ENCODE measurements at places on chromosomes 3 and 15.
A peak's percentile ranks its signal among the peaks of the same experiment; 100 is the strongest.

GRCh38 chr15:73972984-73973682 is 19.0 kb downstream of the STOML1 start:
- H3K4me3 ChIP-seq, result no peak overlapping the region
- H3K4me1 ChIP-seq, result peaks cover 24% of the 10 kb centered on the region
- H3K27me3 ChIP-seq, result peaks cover 17% of the 10 kb centered on the region
- peak; percentile 80 for DNase-seq
- H3K36me3 ChIP-seq, result peaks cover 3% of the 10 kb centered on the region
- H3K27ac ChIP-seq, result no peak overlapping the region

DNA sequence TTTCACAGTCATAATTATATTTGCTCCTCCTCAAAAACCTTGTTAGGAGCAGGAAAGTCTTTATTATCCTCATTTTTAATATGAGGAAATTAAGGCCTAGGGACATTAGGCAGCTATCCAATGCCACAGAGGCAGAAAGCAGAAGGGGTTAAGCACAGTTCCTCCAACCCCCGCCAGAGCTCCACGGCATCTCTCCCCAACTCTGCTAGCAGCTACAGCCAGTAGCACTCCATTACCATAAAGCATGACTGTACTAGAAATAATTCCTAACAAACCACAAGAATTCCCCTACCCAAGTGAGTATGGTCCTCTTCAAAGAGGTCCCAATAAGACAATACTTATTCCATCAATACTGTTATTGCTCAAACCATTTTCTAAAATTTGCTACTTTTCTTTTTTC is 9.8 kb downstream of the HEG1 start:
- no peak for DNase-seq
- H3K27ac ChIP-seq, result no peak overlapping the region
- peaks cover 18% of the 10 kb centered on the region for H3K36me3 ChIP-seq
- H3K4me1 ChIP-seq, result peaks cover 18% of the 10 kb centered on the region

- H3K4me1 ChIP-seq, result peaks cover 5% of the 10 kb centered on the region
- no peaks in the 10 kb centered on the region for H3K27me3 ChIP-seq
- peaks cover 22% of the 10 kb centered on the region for H3K36me3 ChIP-seq
- no peak for DNase-seq
- H3K27ac ChIP-seq, result no peak overlapping the region
These were observed 42.9 kb downstream of the ATP13A3 start for GRCh38 chr3:194443901-194444300.

DNA sequence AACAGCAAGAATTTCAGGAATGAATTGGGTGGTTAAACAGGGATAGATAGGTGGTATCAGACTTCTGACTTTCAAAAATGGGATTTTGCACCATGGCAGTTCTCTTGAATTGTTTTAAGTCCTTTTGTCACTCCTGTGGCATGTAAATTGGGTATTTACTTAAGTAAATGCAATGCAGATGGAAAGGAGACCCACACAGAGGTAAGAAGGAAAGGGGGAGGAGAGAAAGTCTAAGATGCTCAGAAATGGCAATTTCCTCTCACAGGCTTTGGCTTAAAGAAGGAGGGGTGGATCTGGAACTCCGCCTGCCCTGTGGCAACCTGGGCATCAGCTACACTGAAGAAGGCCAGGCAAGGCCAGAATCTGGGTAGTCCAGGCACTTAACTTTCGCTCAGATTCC is 197.1 kb upstream of the UBE2E1 start:
- H3K4me1 ChIP-seq, result no peaks in the 10 kb centered on the region
- peaks cover 4% of the 10 kb centered on the region for H3K27me3 ChIP-seq
- H3K4me3 ChIP-seq, result no peak overlapping the region
- DNase-seq, result no peak
- no peaks in the 10 kb centered on the region for H3K36me3 ChIP-seq

DNA sequence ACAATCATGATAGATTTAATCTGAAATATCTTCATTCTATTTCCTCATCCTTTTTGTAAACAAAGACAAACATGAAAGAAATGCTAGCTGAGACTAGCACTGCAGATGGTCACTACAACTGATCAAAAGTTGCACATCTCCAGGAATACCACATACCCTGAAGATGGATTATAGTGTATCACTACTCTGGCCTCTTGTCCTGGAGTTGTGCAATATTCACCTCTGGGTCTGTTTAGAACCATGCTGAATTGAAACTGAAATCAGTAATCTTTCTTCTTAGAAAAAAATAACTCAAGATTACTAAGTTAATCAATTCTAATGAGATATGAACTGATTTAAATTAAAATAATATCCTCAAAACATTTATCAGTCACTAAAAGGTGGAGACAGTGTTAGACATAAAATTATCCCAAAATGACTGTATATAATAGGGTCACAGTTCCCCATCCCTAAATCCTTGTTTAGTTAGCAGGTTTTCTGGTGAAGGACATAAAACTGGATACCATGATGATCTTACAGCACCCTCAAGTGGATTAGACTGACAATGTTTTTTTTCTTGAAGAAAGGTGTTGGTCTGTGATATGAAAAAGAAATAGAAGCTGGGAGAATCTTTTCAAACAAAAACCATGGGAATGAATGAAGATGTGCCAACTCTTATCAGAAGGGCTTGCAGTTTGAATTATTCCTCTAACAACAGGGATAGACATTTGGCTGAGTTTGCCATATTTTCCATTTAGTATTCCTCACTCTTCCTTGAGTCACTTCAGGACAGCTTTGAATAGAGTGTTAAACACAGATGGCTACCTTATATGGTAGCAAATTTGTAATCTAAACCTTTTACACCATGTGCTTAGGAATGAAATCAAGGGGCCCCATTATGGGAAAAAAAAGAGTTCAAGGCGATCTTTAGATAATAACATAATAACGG is 7.1 kb upstream of the TTC14 start:
- no peaks in the 10 kb centered on the region for H3K4me1 ChIP-seq
- no peak overlapping the region for H3K4me3 ChIP-seq
- no peak overlapping the region for H3K27ac ChIP-seq
- H3K36me3 ChIP-seq, result no peaks in the 10 kb centered on the region

- peaks cover 4% of the 10 kb centered on the region for H3K36me3 ChIP-seq
- H3K27ac ChIP-seq, result peak overlapping the region; percentile 79
- no peaks in the 10 kb centered on the region for H3K27me3 ChIP-seq
- H3K4me3 ChIP-seq, result peak overlapping the region; percentile 44
- no peak for DNase-seq
These were observed 22.3 kb upstream of the CBLB start for GRCh38 chr3:105891101-105891500.

DNA sequence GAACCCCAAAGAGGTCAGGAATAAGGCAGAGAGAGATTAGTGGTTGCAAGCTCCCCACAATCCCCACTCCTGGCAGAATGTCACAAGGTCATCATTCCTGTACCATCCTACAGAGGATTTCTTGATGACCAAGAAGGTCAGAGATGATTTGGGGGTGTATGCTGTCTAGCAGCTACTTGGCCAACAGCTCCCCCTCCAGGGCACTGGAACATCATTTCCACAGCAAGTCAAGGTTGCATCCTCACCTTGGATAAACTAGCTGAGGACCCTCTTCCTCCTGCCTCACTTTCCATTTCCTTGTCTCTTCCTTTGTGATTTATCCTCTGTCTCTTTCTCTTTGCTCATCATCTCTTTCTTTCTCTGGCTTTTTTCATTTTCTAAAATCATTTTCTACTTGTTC is 106.3 kb downstream of the PROS1 start:
- no peaks in the 10 kb centered on the region for H3K27me3 ChIP-seq
- H3K4me3 ChIP-seq, result no peak overlapping the region
- H3K27ac ChIP-seq, result no peak overlapping the region

DNA sequence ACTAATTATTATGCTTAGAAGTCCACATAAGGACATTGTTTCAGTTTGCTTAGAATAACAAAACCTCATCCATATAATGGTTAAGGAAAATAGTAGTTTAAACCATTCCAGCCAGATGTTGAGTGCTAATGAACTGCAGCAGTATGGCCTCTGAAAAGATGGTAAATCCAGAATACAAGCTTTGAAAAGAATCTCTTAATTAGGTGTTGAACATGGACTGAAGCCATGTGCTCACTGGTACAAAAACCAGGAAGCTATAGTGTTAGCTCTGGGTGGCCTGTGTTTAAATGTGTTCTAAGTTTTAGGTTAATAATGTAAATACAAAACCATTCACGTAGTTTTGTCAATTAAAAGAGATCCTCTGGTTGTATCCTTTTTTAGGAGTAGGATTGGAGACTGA is 78.2 kb downstream of the GALK2 start:
- DNase-seq, result no peak
- peaks cover 75% of the 10 kb centered on the region for H3K36me3 ChIP-seq
- no peak overlapping the region for H3K4me3 ChIP-seq
- H3K27me3 ChIP-seq, result no peaks in the 10 kb centered on the region
- no peak overlapping the region for H3K27ac ChIP-seq

GRCh38 chr3:160038862-160039562 is 50.4 kb downstream of the IL12A start:
- DNase-seq, result peak; percentile 35
- peaks cover 3% of the 10 kb centered on the region for H3K36me3 ChIP-seq
- no peak overlapping the region for H3K27ac ChIP-seq

- H3K36me3 ChIP-seq, result no peaks in the 10 kb centered on the region
- no peak overlapping the region for H3K4me3 ChIP-seq
- H3K27ac ChIP-seq, result no peak overlapping the region
- H3K27me3 ChIP-seq, result peaks cover 75% of the 10 kb centered on the region
These were observed 3.6 kb upstream of the GNB4 start for GRCh38 chr3:179454887-179455286.

DNA sequence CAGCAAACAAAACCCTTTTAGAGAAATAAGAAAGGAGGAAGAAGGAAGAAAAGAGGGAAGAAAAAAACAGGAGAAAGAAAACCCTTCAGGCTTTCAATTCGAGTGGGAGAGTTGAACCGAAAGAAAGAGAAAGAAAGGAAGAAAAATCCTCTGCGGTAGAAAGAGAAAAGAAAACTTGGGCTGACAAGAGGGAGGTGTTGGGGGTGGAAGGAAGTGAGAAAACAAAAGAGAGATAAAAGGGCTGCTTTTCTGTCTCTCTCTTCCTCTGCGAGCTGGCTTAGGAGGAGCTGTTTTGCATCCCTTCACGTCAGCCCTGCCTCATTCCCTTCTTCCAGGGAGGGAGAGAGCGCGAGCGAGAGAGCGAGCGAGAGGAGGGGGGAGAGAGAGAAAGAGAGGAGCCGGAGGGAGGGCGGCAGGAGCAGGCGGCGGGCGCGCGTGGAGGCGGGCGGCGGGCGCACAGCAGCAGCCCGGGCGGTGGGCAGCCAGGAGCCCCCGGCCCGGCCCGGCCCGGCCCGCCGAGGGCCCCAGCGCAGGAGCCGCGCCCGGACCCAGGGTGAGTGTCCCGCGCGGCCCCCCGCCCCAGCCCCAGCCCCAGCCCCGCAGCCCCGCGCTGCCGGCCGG is at the start of gene ZNF710:
ZNF710 (plus strand) TSS at position 263 of the 621 bp plus-strand sequence. CDS start 65,814 bp downstream, outside the sequence.
- peak within 1 kb of the TSS; percentile 97 for H3K4me3 ChIP-seq
- peaks cover 50% of the 10 kb centered on the region for H3K4me1 ChIP-seq
- peak; percentile 24 for DNase-seq
- peak within 1 kb of the TSS; percentile 98 for H3K27ac ChIP-seq
- H3K36me3 ChIP-seq, result peaks cover 14% of the 10 kb centered on the region
- H3K27me3 ChIP-seq, result no peaks in the 10 kb centered on the region

- H3K27ac ChIP-seq, result peak overlapping the region; percentile 94
- H3K4me3 ChIP-seq, result peak overlapping the region; percentile 67
These were observed 36.5 kb upstream of the RAB11A start for GRCh38 chr15:65832549-65833364.

DNA sequence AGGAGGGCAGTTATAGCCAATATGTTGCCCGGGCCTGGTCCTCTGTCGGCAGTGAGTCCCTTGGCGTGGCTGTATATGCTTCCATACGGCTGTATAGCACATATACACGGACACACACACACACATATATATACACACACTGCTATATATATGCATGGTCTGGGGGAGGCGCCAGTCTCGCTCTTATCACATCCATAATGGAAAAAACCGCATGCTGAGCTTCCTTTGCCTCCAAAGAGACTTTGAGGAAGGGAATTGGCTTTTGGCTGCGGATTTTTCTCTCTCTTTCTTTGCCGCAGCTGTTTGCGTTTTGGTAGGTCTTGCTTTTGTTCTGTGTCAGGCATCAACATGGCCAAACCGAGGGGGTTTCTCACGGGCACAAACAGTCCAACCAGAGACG is 11.3 kb upstream of the TMEM115 start:
- H3K27me3 ChIP-seq, result no peaks in the 10 kb centered on the region
- no peak overlapping the region for H3K4me3 ChIP-seq
- DNase-seq, result no peak
- no peak overlapping the region for H3K27ac ChIP-seq
- peaks cover 17% of the 10 kb centered on the region for H3K4me1 ChIP-seq

- H3K36me3 ChIP-seq, result peaks cover 15% of the 10 kb centered on the region
- no peak for DNase-seq
- no peaks in the 10 kb centered on the region for H3K27me3 ChIP-seq
- no peak overlapping the region for H3K27ac ChIP-seq
- H3K4me3 ChIP-seq, result no peak overlapping the region
These were observed 127.7 kb downstream of the IL1RAP start for GRCh38 chr3:190641564-190641963.

Data from activated naive CD8-positive, alpha-beta T cell treated with anti-CD3 and anti-CD28 coated beads for 36 hours (primary cell).